ENCODE measurements at places on chromosomes 5 and 9.

DNA sequence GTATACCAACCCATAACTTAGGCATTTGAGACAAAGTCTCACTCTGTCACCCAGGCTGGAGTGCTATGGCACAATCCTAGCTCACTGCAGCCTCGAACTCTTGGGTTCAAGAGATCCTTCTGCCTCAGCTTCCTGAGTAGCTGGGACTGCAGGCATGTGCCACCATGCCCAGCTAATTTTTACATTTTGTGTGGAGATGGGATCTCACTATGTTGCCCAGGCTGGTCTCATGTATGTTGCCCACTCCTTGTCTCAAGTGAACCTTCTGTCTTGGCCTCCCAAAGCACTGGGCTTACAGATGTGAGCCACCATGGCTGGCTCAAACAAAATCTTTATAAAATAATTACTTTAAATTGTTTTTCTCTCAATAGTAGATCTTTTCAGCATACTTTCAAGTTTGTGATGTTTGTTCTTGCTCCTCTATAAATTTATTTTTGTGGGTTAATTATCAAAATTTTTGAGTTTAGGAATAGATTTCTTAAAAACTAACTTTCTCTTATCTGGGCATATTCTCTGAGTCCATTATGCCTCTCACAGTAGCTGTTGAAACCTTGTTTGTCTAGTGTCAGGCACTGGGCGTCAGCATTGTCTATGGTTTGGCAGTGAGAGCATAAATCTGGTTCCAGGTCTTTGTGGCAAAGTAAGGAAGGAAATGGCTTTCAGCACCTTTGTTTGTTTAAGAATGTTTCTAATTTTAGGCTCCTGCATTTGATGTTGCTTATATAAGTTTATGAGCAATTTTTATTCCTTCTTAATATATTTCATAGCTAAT, 38.7 kb downstream of the NLN start:
- DNase-seq: no peak

GRCh38 chr5:579211-579610, 32.9 kb upstream of the CEP72 start:
- no peak for DNase-seq

DNA sequence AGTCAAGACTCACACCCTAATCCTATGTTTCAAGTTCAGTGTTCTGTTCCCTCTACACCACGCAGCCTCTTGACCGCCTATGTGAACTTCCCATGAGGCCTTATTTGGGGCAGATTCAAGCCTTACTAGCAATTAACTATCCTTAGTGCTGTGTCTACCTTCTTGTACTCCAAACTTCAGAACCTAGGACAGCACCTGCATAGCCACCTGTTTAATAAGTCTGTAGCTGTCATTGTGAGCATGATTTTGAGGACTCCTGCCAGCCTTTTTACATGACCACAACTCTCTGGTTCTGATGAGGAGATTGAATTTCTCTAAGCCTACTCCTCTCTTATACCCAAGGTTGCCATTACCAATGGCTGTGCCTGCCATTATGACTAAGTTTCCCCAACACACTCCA, 50.8 kb upstream of the PCSK1 start:
- no peak for DNase-seq

DNA sequence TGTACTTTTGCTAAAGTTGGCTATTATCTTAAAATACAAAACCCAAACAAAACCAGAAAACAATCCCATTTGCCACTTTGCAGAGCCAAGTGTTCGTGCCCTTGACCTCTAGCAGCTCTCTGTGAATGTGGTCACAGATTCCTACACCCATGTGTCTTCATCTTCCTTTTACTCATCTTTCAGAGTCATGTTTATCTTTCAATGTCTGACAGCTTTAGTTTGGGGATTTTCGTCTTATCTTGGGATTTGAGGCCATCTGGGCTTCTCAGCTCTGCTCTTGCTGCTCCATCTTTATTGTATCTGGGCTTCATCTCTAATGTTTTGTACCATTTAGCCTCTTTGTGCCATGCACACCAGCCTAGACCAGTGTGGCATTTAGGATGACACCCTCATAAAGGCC, 81.0 kb downstream of the DAPK1 start:
- DNase-seq: no peak

- DNase-seq: no peak
Measured at GRCh38 chr5:107257885-107258520, 412.7 kb downstream of the EFNA5 start.

GRCh38 chr5:95910521-95910920, 51.1 kb downstream of the ELL2 start:
- DNase-seq: no peak

DNA sequence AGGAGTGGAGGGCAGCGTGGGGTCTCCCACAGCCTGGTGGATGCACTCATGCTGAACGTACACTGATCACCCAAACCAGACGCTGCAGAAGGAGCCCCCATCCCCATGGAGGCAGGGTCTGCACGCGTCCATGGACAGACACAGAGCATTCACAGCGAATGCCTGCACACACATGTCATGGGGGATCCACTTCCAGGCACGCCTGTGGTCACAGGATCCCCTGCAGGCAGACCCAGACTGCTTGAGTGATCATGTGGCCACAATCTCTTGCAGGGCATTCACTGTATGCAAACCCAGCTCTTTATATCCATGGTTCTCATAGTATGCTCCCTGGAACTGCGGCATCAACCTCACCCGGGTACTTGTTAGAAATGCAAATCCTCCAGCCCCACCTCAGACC, 5.4 kb downstream of the SNCB start:
- DNase-seq: no peak

DNA sequence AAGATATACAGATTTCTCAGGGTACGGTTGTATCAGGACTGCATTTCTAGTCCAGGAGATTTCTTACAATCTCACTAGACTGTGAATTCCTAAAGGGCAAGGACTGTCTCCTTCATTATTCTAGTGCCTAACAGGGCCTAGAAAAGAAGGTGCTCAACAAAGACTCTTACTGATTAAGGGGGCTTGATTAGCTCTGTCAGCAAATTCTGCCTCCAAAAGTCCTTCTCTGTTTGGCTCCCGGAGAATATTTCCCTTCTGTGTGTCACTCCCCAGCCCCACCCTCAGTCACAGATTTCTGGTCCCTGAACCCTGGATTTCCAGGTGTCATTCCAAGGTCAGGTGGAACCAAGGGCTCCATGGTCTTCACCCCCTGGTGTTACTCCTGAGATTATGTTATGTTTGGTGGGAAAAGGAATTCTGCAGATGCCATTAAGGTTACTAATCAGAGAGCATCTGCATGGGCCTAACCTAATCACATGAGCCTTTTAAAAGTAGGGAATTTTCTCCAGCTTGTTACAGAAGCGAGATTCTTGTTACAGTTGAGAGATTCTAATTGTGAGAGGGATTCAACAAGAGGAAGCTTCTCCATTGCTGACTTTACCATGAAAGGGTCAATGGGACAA, 167.7 kb upstream of the LHFPL2 start:
- DNase-seq: no peak

All from stimulated activated naive CD8-positive, alpha-beta T cell treated with anti-CD3 and anti-CD28 coated beads, Interleukin-15, Interleukin-2, amounts not matched to agents 100 U/mL and 50 U/mL, for 24 hours (primary cell).